Substantia nigra (tissue), 51 donors: ENCODE measurements at places on chromosomes 4 and X.

- no peak for DNase-seq
Observed at GRCh38 chr4:83644677-83645659, 109.1 kb downstream of the GPAT3 start.

DNA sequence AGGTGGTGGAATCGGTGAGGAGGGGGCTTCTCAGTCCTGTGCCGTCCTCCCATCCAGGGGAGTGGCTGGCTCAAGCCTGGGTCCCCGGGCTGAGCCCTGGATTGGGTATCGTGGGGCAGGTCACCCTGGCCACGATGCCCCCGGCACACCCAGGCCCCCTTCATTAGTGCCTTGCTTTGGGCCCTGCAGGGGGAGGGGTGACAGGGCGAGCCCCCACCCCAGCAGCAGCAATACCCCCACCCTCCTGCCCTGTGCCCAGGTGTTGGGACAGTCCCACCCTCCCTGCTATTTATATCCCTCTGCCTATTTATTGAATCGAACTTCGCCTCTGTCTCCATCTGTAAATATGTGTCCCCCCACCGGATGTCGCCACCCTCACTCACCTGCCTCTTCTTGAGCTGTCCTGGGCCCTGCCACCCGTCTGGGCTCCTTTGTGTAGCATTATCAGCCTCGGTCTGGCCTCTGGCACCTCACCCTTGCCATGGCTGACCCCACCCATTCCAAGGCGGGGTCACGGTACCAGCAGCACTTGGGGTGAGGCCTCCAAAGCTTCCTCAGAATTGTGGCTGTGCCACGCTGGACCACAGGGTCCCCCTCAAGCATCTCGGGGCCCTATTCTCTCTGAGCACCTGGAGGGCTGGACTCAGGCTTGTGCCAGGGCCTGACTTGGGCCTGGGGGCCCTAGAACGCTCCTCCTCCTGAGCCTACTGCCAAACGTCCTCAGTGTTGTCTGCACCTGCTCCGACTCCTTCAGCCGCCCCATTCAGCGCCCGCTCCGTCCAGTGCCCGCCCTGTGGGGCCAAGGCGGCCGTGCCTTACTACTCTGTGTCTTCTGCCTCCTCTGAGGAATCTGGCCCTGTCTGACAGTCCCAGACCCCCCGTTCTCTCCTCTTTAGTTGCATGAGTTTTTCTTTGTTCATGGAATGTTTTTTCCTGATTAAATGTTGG, 6.1 kb downstream of the LAGE3 start:
- DNase-seq = no peak

- no peak for DNase-seq
Observed at GRCh38 chrX:74242050-74242449, 61.9 kb upstream of the ZCCHC13 start.

GRCh38 chr4:109574931-109575804, 15.1 kb downstream of the MCUB start:
- DNase-seq = no peak

DNA sequence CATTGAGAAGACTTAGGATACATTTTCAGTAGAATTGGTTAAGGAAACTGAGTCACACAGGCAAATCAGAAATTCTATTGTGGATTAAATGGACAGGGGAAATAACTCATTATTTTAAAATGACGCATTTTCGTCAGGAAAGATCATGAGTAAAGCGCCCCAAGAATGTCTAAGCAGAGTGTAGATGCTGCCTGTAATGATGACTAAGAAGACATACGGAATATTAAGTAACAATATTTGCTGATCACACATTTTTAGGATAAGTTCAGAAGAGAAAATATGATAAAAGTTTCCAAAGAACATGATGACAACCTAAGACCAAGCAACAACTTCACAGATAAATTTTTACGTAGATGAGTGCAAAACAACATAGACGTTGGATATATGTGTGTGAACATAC, 596.3 kb upstream of the TENM3 start:
- DNase-seq = no peak

- DNase-seq = no peak
Observed at GRCh38 chrX:150688911-150689451, 4.2 kb upstream of the MTMR1 start.

GRCh38 chr4:15232366-15233263, 195.2 kb upstream of the C1QTNF7 start:
- DNase-seq = no peak
